ENCODE measurements at places on chromosomes 2 and 18.
A peak's percentile ranks its signal among the peaks of the same experiment; 100 is the strongest.

DNA sequence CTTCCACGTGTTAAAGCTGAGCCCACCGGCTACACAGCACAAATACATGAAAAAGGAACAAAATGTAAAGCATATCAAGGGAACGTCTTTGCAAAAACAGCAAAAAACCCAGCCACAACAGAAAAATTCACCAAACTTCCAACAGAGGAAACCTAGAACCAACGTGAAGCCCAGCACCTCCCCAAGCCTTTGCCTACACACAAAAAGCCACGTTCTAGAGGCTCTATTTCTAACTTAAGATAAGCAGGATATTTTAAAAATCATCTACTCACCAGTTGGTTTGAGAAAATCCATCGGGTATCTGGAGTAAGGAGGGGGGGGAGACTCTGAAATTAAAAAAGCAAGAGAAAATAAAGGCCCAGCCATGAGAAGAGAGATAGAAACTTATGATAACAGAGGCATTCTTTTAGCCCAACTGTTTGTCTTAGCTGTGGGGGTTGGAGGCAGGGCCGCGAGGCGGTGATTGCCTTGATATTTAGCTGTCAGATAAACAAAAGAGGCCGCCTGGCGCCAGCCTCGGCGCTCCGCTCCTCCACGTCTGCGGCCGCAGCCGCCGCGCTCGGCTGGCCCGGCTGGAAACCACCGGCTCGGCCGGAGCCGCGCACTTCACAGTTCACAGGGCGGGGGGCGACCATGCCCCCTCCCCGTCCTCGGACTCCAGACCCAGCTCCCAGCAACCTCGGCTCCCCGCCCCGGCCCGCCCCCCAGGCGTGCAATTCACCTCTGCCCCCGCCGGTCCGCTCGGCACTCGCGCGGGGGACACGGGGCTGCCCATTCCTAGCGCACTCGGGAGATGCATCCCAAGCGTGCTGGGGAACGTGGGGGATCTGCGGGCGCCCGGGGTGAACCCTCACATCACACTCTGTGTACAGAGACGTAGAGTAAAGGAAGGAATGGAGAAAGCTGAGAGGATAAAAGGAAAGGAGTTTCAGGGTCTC is 2.4 kb downstream of the SMAD7 start:
- peak; percentile 37 for DNase-seq

DNA sequence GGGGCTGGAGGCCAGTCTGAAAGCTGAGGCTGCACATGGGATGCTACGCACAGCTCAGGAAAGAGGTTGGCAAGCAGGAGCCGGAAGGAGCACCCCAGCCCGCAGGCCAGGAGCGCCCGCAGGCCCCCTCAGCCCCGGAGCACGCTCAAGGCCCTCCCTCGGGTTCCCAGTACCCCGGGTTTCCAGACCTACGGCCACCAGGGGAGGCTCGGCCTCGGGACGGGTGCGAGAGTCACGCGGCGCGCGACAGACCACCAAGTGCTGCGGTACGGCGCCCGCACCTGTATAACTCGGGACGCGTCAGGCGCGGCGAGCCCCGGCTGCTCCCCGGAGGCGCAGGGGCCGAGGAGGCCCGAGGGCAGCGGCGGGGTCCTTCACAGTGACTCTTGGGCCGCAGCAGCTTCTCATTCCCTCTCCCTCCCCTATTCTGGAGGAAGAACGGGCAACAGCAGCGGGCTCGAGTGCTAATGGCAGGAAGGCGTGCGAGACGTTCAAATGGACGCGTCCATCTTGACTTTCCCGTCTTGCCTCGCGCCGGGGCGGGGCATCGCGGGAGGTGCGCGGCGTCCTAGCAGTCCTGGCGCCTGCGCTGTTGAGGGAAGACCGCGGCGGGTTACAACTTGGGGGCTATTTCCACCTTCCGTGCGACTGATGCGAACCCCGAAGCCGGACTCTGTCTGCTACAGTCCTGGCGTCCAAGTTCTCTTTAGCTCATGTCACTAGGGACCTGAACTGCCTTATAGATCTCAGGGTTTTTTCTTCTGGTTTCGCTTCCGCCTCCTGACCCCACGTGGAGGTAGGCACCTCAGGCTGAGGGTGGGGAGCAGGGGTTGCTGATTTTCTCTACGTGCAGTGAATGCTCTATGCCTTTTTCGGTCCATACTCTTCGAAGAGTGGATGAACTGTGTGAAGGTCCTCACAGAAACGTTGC is at the start of gene ANAPC1:
TSS of gene ANAPC1 (minus strand) at position 533 of the 931 bp plus-strand sequence. CDS start 3,368 bp downstream, outside the sequence.
- peak; percentile 91 for DNase-seq

DNA sequence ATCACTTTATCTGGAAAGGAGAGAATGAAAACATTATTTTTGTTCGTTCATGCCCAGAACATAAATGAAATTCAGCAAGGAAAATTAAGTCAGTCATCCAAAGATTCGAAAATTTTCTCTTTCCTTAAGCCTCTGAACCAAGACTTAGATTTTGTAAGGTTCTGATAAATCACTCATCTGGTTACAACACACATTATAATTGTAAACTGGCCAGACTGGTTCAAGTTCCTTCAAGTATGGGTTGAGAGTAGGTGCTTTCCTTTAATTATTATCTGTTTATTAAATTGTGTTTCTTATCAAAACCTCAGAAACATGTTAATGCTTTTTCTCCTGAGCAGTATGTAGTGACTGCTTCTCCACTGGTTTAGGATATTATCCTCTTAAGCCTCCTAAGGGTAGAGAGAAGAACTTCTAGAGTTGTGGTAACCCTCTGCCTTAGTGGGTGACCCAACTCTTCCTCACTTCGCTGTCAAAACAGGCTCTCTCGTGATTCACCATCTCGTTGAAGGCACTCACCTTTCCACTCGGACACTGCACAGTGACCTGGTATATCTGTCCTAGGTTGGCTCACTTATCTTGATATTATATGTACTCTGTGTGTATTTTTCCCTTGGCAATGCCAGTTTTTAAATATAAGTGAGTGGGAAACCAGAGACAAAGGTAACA is 325.9 kb downstream of the PAX3 start:
- DNase-seq: no peak

GRCh38 chr2:42957861-42958301 is 165.5 kb upstream of the HAAO start:
- DNase-seq: no peak

DNA sequence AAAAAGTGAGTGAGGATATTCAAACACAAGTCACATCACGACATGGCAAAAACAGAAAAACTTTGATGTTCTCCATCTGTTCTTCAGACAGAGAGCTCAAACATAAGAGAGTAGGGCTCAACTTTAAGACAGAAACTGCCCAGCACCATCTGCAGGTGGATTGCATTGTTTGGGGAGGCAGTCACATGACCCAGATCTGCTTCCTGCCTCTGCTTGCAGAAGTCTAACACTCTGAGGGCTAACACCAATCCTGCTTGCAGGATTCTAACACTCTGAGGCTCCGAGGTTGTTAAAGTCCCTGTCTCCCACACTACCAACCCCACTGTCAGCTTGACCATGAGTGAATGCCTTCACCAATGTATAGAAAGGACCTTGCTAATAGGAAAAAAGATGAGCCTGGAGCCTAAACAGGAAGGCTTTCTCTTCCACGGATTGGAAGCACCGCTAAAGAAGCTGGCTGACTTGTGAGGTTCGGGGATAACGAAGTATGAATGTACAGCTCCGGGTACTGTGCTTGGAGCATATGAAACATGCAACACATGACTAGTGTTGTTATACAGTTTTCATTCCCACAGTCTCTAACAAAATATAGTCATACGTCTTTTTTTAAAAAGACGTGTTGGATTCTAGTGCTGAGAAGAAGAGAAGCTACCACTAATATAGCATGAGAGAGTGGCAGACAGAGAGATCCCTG is 176.6 kb upstream of the CREB1 start:
- DNase-seq: no peak

- DNase-seq: no peak
Observed at GRCh38 chr18:45467293-45467692, 148.0 kb upstream of the SLC14A2 start.

DNA sequence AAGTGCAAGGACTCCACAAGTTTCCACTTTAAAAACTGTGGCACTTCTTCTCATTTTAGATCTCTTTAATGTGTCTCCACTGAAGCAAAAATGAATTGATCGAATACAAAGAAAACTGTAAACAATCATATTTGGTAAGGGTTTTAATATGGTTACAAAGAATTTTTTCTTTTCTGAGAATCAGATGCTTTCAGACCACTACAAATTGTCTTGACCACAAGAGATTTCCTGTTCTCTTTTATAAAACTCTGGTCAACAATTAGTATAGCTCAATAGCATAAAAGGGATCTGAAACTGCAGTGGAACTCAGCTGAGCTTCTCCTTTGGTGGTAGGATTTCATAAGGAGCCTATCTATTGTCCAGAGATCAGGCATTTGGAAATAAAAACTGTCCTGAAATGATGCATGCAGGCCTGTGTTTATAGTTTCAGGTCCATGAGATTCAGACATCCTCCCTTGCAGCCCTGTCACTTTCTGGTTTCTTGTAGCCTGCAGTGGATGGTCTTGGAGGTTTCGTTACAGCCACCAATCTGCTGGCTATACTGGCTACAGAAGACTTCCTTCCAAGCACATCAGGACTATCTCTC is 120.0 kb downstream of the DOCK10 start:
- DNase-seq: no peak

DNA sequence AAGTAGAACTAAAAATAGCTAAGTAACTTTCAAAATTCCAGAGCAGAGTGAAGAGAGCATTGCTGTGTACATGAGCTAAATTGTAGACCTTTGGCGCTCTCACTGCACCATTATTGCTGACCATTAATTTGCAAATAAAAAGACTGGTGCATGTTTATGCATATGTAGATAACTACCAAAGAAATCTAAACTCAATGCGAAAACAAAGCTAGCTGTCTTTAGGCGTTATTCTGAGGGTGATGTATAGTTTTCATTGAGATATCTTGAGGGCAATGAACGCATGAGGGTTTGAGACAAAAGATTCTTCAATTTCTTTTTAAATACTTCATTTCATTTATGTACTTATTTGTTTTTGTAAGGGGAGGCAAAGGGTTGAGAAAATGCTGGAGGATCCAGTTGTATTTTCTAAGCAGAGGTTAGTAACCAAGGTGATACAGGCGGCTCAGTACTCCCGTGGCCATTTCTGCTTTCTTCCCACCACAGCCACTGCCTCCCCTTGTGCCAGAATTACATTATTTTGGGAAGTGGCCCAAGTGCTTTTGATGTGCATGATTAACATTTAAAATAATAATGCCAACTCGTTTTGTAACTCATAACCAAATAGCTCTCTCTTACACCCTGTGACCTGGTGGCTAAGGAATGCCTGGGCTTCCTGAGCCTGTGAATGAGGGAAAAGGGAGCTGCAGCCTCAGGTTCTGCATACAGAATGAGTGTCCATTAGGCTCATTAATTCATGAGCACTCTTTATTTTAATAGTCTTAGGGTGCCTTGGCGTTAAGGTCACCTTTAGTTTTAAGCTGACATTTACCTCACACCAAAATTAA is 797.8 kb upstream of the GYPC start:
- no peak for DNase-seq

- DNase-seq: no peak
Observed at GRCh38 chr2:65228263-65228750, 676 bp downstream of the ACTR2 start.

GRCh38 chr2:96092951-96093350 is 23.4 kb downstream of the ADRA2B start:
- no peak for DNase-seq
